OCI-M1 (cell line): ENCODE measurements at places on chromosomes 6 and 20.
A peak's percentile ranks its signal among the peaks of the same experiment; 100 is the strongest.

GRCh38 chr20:12617076-12617475, 391.7 kb upstream of the SPTLC3 start:
- DNase-seq: no peak

DNA sequence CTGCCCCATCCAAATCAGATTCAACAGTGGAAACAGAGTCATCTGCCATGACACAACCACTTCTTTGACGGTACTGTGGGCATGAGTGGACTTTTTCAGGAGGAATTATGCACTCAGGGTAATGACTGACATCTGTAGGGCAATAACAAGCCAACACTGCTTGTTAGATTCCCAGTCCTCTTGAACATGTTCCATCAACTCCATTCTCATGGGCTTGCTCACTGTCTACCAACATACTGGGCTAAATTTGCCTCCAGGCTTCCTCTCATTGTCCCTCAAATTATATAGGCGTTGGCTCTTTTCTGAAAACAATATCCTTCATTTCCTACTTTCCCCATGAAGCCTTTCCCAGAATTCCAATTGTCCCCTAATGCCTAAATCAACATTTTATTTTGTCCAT, 43.1 kb downstream of the ANKEF1 start:
- no peak for DNase-seq

GRCh38 chr6:125639466-125640020, 109.9 kb upstream of the HEY2 start:
- DNase-seq: peak; percentile 23

DNA sequence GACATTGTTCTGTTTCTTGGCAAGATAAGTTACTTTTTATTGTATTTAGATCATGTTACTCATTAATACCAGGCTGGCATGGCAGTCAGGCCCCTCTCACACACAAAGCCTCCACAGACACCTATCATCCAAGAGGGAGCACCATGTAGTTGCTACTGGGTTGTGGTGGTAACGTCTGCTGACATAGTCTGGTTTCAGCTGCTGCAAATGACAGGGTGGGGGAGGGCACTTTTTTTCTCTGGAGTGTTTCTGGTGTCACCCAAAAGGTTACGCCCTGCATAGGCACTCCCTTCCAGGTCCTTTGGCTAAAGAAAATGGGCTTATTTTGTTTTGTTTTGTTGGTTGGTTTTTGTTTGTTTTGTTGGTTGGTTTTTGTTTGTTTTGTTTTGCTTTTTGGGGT, 236.4 kb upstream of the RIMS1 start:
- no peak for DNase-seq

- DNase-seq: no peak
Observed at GRCh38 chr6:15501826-15502445, 160.9 kb downstream of the DTNBP1 start.

DNA sequence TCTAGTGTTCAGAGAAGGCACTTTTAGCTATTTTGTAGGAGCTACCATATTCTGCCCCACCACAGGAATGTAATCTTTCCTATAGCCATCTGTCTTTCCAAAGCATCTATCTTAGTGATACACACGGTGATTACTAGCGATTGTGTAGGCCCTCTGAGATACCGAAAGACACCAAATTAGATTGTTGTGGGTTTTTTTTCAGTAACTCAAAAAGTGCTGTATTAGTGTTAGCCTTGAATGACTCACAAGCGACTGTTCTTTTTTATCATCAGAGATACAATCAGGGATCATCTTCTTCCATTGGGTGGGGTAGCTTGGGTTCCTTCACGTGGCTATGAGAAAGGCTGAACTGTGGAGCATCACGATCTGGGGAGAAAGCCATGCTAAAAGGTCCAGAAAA, 160.2 kb downstream of the MTFR2 start:
- no peak for DNase-seq

DNA sequence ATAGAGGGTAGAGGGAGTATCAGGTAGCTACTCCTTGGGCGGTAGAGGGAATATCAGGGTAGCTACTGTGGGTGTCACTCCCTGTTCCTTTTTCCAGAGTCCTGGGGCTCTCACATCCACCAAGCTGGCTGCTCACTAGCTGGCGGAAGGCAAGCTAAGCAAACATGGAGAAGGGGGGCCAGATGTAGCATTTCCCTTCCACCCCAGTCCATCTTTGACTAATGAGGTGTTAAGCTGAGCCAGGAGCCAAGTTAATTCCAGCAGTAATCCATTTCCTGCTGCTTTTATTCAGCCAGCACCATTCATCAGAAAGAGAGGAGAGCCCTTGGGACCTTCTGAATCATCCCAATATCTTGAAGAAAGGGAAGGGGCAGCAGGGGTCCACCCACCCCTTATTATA, 330.0 kb downstream of the ZFAND3 start:
- DNase-seq: no peak

GRCh38 chr6:44696686-44697085, 309.2 kb downstream of the CDC5L start:
- DNase-seq: no peak

- DNase-seq: no peak
Observed at GRCh38 chr6:152316024-152316423, 321.1 kb downstream of the SYNE1 start.

DNA sequence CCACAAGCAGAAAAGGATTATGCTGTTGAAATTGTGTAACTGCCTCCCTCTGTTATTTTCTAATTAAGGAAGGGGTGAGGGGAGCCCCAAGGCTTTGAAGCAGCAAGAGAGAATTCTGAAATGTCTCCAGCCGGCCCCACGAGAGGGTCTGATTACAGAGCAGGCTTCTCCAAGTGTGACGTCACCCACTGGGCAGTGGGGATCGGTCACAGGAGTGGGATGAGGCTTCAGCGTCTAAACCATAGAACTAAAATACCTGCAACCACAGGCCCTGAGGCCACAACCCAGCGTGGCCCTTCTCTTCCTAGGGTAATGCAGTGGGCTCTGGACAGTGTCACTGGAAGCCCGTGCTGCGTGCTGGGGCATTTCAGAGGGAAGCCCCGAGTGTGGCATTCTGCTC, 38.6 kb upstream of the APCDD1L start:
- no peak for DNase-seq

DNA sequence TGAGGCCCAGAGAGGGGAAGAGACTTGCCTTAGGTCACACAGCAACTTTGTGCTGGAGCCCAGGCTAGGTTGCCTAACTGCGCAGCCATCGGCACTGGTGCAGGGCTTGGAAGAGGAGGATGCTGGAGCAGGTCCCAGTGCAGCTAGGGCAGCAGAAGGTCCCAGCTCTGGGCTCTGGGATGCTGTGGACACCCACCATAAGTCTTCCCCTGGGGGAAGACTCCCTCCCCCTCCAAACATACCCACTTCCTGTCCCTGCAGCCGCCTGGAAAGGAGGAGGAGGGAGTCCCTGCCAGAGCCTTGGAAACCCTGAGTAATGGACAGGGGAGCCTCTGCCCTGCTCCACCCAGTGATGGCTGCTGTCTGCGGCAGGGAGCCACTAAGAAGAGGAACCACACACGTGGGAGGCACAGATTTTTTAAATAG, 93.6 kb downstream of the NCR2 start:
- peak; percentile 33 for DNase-seq

GRCh38 chr6:136963259-136963658, 41.2 kb downstream of the SLC35D3 start:
- DNase-seq: no peak

GRCh38 chr6:29679962-29680361, 990 bp downstream of the ZFP57 start:
- no peak for DNase-seq

DNA sequence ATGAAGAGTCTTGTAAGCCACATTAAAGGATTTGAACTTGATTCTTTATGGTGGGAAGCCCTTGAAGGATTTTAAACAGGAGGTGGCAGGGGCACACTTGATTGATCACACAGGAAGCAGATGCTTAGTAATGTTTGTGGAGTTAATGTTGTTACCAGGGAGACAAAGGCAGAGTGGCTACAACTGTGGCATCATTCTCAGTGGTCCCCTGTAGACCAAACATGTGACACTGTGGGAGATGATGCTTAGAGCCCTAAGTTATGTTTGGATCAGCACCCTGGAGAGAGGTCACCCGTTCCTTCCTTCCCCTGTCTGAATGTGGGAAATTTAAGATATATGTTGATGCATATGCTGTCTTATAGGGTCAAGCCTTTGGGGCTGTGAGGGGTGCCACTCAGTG, 53.2 kb downstream of the EIF2S2 start:
- no peak for DNase-seq

- DNase-seq: no peak
Observed at GRCh38 chr20:46139908-46140482, 21.9 kb downstream of the CD40 start.

DNA sequence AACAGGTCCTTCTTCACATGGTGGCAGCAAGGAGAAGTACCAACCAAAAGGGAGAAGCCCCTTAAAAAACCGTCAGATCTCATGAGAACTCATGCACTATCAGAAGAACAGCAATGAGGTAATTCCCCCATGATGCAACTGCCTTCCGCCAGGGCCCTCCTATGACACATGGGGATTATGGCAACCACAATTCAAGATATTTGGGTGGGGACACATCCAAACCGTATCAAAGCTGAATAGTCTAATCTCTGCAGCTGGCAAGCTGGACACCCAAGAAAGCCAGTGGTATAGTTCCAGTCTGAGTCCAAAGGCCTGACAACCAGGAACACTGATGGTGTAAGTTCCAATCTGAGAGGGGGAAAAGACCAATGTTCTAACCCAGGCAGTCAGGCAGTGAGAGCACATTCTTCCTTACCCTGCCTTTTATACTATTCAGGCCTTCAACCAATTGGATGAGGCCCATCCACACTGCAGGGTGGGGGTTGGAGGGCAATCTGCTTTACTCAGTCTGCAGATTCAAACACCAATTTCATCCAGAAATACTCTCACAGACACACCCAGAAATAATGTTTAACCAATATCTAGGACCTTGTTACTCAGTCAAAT, 17.9 kb upstream of the CNKSR3 start:
- DNase-seq: peak; percentile 24

DNA sequence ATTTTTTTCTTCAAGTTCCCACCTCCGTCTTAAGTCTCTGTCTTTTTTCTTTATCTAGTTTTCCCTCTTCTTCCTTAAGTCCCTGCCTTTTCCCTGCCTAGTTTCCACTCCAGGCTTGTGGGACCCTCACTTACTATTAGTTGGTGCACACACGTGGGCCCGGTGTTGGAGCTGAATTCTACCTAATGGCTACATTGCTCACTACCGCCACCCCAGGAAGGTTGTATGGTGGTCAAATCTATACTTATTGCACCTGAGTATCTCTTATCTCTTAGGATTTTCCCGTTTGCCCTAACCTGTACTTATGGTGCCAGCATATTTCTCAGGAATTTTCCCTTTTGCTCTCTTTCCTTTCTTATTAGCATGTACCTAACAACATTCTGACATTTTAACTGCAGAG, 692.8 kb downstream of the EPM2A start:
- DNase-seq: no peak

DNA sequence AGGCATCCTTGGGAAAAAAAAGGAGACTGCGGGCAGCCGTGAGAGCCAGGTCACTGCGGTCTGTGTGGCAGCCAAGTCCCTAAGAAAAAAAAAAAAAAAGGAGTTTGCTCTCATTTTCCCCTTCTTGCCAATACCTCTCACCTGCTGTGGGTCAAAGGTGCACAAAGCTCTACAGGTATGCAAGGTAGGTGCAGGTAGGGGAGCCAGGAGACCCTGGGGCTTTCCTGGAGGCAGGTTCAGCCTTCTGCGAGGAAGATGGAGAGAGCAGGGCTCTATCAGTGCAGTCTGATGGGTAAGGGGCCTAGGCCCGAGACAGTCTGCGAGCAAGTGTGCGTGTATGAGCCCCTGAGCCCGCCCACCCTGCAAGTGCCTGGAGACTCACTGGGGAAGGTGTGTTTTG, 12.3 kb upstream of the SNAI1 start:
- DNase-seq: no peak

DNA sequence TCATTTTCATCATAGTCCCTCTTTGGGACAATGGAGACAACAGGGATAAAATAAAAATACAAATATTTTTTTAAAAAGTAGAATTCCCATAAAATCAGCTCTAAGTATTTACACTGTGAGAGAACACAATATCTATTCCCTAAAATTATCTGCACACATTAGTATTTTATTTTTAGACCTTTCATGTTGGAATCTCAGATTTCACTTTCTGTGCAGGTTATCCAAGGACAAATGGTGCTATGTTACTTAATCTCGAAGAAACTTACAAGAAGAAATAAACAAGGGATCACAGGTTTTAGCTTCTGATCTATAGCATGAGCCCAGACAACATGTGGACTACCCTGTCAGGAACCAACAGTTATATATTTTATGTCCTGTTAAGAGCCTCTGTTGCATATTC, 23.0 kb upstream of the LYRM2 start:
- no peak for DNase-seq

- DNase-seq: peak; percentile 86
Observed at GRCh38 chr6:57021086-57021720, 25.3 kb upstream of the KIAA1586 start.

DNA sequence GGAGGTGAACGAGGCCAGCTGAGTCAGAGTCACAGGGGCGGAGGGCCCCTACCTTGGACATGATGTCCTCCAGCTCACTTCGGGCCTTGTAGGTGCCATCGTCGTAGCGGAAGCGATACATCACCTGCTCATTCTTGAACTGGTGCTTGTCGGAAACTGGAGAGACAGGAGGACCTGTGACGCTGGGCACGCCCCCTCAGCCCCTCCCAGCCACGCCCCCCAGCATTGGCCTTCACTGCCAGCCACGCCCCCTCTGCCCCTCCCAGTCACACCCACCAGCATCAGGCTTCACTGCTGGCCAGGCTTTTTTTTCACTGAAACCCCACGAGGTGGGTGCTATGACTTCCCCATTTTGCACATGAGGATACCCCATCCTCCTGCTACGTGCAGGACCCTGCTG, 148.2 kb downstream of the PREX1 start:
- DNase-seq: no peak

DNA sequence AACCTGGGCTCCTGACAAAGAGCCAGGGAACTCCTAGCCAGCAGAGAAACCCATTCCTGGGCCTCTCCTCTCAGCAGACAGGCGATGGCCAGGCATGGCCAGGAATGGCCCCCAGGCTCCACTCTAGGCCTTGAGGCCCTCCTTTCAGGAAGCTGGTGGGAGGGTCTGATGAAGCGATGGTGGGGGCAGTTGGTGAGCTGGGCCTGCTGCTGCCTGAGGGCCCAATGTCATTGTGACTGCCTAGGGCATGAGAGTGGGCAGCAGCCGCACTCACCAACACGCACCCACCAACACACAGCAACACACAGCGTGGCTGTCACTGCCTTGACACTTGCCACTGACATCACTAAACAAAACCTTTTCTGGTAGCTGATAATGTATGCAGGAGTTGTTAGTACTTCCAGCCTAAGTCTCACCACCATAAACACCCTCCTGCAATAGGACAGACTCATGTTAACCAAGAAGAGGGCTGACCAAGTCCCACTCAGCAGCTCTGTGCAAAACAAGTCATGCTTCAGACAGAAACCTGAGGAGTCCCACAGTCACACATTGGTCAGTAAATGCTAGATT, 69.3 kb downstream of the ABHD12 start:
- DNase-seq: no peak
